ENCODE measurements at places on chromosomes 5 and 9.
A peak's percentile ranks its signal among the peaks of the same experiment; 100 is the strongest.

- no peak for DNase-seq
These were observed 10.7 kb upstream of the ANKDD1B start for GRCh38 chr5:75600535-75600934.

- no peak for DNase-seq
These were observed 15.2 kb upstream of the RHOBTB3 start for GRCh38 chr5:95715799-95716461.

- DNase-seq: no peak
These were observed 208.6 kb downstream of the EPB41L4A start for GRCh38 chr5:112210430-112211005.

DNA sequence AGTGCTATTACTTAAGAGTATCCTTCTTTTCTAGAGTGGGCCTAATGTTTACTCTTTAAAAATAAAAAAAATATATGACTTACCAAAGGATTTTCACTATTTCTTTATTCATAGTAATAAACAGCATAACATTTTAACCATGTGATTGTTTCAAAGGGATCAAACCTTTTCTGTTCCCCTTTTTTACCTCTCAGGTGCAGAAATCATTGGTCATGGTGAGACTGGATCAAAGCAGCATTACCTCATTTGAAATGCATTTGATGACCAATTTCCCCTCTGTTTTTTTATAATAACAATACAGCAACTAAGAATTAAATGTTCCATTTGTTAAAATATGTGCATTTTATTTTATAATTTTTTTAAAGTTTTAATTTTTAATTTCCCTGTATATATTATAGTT is 598.0 kb upstream of the RGMB start:
- no peak for DNase-seq

- no peak for DNase-seq
These were observed 202.6 kb downstream of the ZSWIM6 start for GRCh38 chr5:61534481-61535267.

DNA sequence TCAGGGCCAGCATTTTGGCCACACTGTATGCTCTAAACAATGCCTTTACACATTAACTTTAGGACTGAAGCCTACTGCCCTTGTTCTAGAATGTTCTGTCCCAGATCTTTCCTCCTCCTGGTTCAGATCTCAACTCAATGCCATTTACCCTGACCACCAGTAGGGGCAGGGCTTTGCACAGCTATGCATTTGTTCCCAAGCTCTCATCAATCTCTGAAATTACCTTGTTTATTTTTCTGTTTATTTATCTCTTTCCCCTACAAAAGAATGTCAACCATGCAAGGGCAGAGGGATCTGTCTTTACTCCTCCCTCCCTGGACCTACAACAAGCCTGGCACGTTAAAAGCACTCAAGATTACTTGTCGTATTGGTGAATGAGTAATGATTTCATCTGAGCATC is 612.9 kb downstream of the BNC2 start:
- no peak for DNase-seq

GRCh38 chr9:113931140-113931539 is 55.0 kb downstream of the ZNF618 start:
- no peak for DNase-seq

DNA sequence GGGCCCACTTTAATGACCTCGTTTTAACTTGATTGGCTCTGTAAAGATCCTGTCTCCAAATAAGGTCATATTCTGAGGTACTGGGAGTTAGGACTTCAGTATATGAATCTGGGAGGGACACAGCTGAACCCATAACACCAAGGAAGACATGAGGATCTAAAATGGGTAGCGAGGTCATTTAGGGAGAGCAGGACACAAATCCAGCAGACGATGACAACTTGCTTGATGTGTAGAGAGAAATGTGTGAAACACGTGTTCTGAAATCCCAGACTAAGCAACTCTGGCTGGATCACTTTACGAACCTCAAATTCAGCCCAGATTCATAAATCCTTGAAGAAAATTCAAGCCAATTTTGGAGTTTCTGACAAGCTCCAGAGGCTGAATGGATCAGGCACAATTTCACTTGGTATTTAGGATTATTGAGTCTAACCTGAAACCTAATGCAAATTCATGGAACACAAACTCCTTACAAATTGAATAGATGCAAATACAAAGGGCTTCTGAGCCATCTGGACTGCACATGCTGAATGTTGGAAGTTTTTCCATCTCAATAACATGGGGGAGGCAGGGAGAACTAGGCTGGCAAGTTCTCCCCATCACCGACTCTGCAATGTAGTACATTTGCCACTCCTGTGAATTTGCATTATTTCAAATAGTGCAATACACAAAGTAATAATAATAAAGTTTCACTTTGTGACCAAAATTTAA is 74.0 kb upstream of the SLC30A5 start:
- no peak for DNase-seq

DNA sequence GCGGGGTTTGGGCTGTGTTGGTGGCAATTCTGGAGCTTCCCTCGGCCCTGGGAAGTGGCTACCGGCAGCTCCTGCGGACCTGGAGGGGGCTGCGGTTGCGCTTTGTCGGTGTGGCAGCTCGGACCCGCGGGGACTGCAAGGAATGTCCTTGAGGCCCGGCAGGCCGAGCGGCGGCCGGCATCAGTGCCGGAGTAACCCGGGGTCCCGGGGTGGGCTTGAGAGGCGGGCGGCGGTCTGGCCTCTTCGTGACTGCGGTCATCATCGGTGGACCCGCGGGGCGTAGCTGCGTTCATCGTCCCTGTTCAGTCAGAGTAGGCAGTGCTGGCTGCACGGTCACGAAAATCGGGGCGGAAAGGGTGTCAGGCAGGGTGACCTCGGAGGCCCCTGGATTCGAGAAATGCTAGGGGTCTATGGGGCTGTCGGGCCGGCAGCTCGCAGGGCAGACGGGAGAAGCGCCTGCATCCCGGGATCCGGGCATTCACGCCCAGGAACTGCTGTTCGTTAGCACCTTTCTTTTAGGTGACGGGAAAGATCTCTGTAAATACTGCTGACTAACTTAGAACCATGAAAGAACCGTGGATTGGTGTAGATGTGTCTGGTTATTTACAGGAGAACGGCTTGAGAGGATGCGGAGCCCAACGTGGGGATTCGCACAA is 474 bp downstream of the HMGCR start:
- DNase-seq: peak; percentile 20

- DNase-seq: no peak
These were observed 17.4 kb upstream of the RARS1 start for GRCh38 chr5:168468836-168469235.

DNA sequence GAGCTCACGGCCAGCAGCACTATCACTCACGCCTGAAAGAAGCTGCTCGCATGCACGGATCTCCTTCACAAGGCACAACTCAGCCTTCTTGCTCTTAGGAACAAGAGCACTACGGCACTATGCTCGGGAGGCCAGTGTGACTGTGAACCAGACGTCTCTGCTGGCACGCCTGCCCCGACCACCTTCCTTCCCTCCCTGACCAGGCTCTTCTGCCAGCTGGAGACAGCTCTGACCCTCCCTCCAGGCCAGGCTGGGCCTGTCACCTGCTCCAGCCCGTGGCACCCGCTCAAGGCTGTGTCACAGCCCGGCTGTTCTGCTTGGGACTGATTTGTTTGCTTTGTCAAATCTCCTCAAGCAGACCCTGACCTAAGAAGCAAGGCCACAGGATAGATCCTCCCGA is 7.0 kb downstream of the TBC1D9B start:
- DNase-seq: no peak

GRCh38 chr5:17308326-17309065 is 91.1 kb downstream of the BASP1 start:
- DNase-seq: no peak

DNA sequence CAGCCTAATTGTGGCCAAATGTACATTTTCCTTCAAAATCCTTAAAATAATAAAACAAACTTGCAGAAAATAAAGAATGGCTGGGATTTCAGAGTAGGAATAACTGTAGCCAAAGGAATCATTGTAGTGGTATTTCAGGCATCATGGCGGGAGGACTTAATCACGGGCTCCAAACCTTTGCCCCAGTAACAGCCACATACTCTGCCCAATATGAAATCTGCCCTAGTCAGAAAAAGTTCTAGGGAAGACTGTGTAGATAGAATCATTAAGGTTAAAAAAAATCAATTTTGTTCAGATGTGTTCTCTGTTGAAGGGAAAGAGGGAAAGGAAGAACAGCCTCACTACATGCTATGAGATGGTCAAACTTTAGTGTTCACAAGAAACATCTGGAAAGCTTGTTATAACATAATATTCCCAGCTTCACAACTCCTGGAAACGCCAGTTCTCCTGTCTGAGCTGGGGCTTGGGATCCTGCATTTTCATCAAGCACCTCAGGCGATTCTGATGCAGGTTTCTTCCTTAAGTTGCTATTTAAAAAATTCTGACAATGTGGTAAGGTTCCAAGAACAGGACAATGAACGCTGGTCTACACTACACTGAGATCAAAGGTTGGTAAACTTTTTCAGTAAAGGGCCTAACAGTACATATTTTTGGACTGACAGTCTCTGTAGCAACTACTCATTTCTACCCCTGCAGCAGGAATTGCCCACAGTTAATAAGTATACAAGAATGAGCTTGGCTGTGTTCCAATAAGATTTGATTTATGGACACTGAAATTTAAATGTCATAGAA is 87.9 kb downstream of the CEMIP2 start:
- DNase-seq: no peak

- DNase-seq: no peak
These were observed 165.6 kb downstream of the DCP2 start for GRCh38 chr5:113142186-113142585.

DNA sequence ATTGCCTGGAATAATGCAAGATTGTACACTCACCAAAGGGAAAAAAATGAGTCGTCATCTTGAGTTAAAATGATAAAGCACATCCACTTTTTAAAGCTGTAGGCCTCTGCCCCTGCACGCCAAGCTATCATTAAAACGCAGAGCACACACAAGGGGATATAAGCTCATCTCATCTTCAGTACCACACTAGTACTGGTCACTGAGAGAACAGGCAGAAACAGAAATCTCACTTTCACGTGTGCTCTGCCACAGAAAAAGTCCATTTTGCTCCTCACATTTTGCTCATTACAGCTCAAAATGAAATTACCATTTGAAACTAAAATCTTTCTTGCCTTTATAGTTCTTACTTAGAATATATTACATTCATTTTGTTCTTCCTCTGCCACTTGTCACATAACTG is 99.2 kb upstream of the SLC30A5 start:
- DNase-seq: no peak

DNA sequence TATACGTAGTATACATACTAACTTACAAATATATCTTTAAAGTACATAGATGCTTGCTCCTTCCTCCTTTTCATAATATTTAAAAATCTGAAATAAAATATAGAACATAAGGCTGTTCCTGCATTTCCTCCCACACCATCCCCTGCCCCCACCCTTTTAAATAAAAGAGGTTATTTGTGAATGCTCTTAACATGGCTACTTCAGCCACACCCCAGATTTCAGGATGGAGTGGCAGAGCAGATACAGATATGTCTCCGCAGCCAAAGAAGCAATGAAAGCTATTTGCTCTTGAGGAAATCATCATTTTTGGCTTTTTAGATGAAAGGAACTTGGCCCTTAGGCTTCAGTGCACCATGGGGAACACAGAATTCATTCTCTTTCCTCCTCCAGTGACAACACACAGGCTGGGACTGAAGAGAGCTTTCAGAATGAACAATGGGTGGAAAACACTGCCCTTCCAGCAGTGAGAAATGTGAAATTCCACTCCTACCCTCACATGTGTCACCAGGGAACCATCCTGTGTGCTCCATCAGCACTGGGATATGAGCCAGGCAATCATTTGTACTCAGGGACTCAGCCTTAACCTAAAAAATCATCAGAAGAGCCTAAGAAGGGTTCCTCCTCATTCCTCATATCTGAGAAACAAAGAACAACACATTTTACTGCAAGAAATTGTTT is 134.3 kb downstream of the PPP2R2B start:
- DNase-seq: no peak

DNA sequence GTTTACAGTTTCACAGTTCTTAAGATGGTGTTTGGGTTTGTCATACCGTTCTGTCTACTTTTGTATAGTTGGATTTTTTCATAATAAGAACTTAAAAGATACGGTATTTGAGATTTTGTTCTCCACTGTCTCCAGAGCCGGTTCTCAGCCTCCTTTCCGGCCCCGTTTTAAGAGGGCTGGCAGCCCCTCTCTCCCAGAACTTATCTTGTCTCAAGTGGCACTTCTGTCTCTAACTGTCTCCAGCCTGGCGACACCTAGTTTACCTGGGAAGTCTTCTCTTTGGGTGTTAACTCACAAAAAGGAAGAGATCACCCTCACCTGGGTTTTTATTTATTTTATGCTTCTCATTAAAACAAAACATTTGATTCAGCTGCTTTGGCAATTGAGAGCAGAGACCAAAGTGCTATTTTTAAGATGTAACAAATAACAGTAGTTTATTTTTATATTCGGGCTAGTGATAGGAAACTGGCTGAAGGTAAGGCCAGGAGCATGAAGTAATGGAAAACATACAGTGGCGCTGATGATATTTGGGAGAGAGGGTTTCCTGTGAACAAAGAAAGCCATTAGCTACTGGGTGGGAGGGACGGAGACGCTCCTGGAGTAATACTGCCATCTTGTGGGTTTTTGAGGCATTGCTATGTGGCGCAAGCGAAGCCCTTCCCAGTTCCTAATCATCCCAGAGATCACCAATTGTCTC is 48.3 kb downstream of the ACER2 start:
- peak; percentile 34 for DNase-seq

DNA sequence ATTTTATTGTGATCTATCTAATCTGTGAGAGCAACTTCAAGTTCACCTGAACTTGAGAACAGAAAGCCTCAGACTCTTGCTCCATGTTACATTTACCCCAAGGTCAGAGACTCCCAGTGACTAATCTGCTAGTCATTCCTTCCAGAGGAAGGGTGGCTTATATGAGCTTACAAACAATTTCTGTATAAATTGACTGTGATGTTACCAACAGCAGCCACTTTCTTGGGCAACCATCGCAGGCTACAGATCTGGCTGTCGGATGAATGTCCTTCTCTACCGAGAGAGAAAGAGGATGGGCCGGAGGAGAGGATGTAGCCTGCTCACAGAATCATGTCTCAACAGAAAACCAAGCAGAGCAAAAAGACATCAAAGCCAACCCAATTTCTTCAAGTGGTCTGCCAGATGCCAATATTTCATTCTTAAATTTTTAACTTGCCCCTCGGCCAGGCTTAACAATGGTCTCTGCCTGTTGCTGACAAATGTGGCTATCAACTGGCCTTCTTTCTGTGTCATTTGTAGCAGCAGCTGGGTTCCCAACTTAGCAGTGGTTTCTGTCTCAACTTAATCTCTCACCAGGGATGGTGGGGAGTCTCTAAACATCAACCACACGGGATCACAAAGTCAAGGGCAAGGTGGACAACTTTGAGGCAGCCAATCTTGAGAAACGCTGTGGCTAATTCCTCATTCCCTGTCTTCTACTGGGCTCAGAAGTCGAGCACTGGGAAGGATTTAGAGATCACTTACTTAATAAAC is 81.3 kb downstream of the RAPGEF1 start:
- DNase-seq: no peak
